ENCODE measurements at places on chromosomes 3 and 15.

- no peak for DNase-seq
These were observed 18.7 kb downstream of the TNFAIP8L3 start for GRCh38 chr15:51075826-51076523.

DNA sequence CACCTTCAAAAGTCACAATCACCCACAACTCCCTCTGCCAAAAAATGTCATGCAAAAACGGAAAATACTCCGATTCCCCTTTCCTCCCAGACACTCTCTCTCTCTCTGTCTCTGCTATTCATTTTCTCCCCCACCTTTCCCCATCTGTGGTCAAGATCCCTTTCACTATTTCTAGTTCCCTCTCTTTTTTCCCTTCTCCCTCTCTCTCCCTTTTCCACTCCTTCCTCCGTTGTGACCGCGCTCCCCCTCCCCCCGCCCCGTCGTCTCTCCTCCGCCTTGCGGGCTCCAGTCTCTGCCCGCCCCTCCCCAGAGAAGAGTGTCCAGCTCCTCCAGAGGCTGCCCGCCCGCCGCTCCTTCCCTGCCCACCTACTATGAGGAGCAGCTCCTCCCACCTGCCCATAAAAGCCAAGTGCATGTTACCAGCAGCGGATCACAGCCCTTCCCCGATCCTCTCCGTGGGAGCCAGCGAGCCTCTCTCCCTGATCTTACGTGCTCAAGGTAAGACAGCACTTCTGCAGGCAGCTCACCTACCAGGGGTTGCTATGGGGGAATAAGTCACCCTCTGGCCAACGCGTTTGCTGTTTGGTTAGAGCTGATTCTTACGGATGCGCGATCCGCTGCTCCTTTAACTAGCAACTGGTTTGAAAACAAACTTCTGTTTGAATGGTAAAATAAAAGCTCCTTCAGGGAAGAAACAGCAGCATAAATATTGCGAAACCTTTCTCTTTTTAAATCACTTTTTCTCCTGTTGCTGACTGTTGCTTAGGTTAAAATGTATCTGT is at the start of gene COL8A1:
Gene COL8A1, plus strand, starts transcription at position 428 of the 782 bp plus-strand sequence. CDS start 152,089 bp downstream, outside the sequence.
- DNase-seq: peak; percentile 38

GRCh38 chr15:59522988-59523461 is 85.0 kb downstream of the FAM81A start:
- DNase-seq: no peak

DNA sequence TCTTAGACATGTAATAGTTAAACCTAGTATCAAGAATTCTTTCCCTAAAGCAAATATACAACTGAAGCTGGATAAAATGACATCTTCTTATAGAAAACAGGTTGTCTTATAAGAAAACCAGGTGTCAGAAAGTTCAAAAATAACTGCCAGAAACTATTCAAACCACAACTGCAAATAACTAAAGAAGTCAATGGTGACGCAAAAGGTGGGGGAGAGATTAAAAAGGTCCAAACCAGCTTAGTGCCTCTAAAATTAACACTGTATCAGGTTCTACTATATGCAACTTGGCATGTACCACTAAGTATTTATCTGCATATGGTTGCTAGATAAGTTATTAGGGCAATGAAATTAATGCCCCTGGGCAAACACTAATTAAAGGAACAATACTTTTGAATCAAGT is 136.8 kb downstream of the TBL1XR1 start:
- DNase-seq: no peak

DNA sequence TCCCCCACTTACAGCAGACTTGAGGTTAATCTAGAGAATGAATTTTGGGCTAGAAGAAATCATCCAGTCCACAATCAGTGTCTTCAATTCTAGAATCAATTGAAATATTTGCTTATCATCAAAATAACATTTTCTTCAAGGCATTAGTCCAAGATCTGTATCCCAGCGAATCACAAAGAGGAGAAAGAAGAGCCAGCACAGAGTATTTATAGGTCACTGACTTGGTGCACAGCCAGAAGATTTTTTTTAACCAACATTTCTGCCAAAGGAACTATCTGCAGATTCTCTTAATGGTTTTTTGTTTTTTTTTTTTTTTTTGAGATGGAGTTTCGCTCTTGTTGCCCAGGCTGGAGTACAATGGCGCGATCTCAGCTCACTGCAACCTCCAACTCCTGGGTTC is 178.2 kb downstream of the TNIK start:
- no peak for DNase-seq

GRCh38 chr3:18424729-18425640 is at the start of gene SATB1:
Gene SATB1 (minus strand): TSS chr3:18425339. CDS start chr3:18420967, 4,372 bp downstream.
- DNase-seq: peak; percentile 35

DNA sequence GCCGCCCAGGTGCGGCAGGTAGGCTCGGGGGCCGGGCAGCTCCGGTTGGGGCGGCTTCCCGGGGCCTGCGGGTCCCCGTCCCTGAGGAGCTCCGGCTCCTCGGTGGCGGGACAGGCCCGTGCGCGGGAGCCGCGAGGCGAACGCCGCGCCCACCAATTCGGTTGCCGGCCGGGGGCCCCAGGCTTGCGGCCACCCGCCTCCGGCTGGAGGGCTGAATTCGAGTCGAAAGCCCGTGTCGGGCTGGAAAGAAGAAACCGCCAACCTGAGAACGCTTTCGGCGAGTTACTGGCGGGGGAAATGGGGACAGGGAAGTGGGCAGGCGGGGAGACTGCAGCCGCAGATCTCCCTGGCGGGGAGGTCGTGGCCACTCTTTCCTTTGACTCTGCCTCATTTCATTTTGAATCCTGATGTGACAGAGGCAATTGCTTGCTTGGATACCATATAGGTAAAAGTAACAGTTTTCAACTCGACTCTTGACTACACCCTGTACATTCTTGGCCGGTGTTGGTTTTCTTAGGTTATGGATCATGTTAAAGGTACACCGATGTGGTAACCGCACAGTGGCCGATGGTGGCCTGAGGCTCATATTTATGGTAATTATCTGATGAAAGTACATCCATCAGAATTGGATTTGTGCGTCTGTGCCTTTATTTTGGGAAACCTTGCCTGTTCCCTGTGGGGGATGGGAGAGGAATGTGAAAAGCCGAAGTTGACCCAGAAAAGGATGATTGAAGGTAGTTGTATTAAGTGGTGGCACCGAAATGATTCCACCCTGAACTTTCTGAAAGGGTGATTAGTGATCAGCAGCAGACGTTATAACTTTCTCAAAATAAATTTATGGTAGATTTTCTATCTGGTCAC is 1.7 kb downstream of the B3GNT5 start:
- DNase-seq: peak; percentile 14

All from HEK293T (cell line).